ENCODE measurements at places on chromosomes 6 and 20.
A peak's percentile ranks its signal among the peaks of the same experiment; 100 is the strongest.

- DNase-seq = no peak
These were observed 242.6 kb downstream of the DOK5 start for GRCh38 chr20:54717983-54718382.

DNA sequence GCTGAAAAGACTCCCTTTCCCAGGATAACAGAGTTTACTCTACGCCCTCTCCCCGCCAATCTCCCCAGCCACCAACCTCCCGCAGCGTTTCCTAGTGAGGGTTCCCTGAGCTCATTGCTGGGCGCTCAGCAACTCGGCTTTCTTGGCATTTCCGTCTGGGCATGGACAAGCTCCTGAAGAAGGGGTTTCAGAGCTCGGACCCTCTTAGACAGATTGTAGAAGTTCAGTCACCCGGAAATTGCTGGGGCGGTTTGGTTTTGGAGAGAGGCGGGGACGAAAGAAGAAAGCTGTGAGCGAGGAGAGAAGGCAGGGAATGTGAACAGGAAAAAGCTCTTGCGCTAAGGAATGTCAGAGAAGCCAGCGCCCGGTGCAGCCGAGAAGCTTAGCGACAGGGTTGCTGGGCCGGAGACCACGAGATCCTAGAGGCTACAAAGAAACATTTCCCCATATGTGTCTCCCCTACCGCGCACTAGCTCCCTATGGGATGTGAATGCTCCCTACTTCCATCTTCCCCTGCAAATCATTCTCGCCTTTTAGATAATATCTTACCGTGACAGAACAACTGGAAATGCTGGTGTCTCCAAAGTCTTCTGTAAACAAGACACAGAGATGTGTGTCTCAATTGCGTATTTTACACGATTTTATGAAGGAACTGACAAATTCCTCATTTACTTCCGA, 15.8 kb downstream of the POM121L2 start:
- DNase-seq = no peak

DNA sequence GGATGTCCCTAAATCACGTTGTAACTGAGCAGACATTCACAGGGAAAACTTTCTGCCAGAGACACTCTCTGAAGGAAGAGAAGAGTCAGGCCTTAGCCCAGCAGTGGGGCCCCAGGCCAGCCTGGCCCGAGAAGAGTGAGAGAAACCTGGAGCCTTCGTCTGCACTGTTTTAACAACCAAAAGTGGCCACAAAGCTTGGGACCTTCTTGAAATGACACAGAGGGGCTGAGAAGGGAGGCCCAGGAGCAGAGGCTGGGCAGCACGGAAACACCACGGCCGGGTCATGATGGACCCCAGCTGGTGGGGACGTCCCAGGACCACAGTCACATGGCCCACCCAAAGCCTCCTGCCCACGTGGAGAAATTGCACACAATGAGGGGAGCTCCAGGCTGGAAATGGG, 126.8 kb upstream of the THBS2 start:
- no peak for DNase-seq

DNA sequence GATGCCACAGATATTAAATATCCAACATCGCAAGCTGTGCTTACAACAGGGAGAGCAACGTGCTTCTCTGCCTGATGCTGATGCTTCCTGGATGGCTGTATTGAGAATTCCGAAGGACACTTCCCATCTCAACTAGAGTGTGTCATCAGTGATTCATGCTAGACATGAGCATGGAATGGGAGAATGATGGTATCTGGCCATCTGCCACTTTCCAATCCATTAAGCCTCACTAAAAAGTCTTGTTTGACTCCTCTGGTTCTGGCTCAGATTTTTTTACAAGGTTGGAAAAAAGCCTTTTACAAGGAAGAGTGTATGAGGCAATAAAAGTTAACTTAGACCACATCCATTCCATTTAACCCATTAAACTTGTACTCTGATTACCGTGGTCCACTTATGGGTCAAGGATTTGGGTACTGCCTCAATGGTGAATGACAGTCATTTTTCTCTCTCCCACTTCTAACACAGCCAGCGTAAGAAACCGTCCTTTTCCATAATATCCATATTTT, 265.3 kb downstream of the UST start:
- peak; percentile 25 for DNase-seq

DNA sequence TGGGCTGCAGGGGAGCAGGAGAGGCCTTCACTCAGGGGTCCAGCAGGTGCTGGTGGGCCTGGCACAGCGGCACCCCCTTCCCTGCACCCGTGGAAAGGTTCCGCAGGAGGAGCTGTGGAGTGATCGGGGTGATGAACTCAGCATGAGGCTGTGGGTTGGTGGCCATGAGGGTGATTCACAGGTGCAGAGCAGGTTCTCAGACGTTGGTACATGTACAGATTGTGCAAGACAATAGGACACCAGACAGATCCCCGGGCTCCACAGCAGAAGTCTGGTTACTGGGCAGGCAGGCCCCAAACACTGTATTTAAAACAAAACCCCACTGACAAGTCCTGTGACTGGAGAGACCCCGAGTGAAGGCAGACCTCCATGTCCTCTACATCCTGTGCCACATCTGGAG, 151.6 kb upstream of the CDH4 start:
- no peak for DNase-seq

DNA sequence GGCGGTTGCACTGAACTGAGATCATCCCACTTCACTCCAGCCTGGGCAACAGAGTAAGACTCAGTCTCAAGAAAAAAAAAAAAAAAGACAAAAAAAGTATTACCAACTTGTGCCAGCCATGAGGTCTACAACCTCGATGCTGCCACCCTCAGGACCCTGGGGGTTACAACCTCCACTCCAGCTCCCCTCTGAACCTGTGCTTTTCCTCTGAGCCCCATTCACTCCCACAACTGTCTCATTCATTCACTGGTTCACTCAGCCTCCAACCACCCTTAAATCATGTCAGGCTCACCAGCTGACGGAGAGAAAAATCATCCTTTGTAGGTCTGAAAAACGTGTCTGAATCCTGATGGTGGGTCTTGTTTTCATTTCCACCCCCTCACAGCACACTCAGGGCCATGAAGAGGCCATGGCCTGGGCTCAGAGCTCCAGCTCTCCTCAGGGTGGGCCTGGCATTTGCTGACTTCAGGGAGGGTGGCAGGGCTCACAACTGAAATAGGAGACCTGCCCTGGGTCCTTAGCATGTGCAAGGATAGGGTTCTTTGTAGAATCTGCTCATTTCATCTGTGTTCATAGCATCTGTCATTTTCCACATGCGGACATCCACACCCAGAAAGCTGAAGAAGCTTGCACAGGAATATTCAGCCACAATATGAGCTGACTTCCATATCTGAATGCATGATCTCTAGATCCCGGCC, 1.9 kb upstream of the ULBP1 start:
- no peak for DNase-seq

GRCh38 chr6:91149956-91150705, 563.3 kb upstream of the MAP3K7 start:
- DNase-seq = no peak
